ENCODE measurements at places on chromosomes 6 and 20. TPM values are rescaled to one million over a fixed set of nuclear protein-coding genes. Genes with fewer than 3 reads are reported as not detected.
A peak's percentile ranks its signal among the peaks of the same experiment; 100 is the strongest.

LTB gene
- total RNA-seq = 5.7 TPM

DNA sequence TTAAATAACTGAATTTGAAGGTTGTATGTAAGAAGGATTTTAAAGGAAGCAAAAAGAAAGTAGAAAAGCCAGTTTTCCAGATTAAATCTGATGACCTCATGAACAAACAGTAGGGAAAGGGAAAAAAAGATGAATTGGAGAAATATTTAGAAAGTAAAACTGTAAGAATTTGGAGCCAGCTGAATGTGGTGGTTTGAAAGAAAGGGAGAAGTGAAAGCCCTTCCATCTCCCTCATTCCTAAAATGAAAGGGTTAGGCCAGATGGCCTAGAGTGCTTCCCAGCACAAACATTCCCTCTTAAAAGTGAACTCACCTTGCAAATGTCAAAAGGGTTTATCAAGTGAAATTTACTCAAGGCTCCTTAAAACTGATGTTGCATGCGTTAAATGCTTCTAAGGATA lies 139.3 kb upstream of the COL21A1 start:
- no peak overlapping the region for H3K27ac ChIP-seq
- no peaks in the 10 kb centered on the region for H3K4me1 ChIP-seq
- DNase-seq = no peak
- H3K4me3 ChIP-seq = no peak overlapping the region

DNA sequence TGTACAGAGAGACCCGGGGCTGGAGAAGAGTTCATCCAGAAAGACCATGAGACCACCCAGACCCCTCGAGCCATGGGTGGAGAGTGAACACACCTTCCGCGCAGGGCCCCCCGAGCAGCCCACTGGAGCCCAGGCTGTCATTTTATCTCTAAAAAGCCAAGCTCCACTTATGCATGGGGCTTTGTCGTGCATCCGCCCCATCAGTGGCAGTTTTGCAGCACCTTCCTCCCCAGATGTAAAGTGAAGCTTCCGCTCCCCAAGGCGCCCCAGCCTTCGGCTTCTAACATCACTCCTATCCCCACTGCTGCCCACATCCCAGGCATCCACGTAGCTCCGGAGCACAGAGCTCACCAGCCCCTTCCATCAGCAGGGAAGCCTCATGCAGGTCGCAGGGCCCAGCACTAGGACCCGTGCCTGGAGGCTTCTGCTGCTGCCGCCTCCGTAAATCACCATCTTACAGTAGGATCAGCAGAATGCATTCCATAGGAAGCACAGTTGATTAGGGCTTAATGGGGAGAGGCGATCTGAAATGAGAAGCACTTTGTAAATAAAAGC lies 301.1 kb downstream of the TAF4 start:
- no peaks in the 10 kb centered on the region for H3K36me3 ChIP-seq
- no peak overlapping the region for H3K27ac ChIP-seq
- no peak overlapping the region for H3K4me3 ChIP-seq
- no peaks in the 10 kb centered on the region for H3K27me3 ChIP-seq
- H3K4me1 ChIP-seq = no peaks in the 10 kb centered on the region

GRCh38 chr6:79600812-79601609 lies 30.1 kb upstream of the SH3BGRL2 start:
- no peaks in the 10 kb centered on the region for H3K36me3 ChIP-seq
- H3K27ac ChIP-seq = peak overlapping the region; percentile 69
- DNase-seq = no peak

- no peaks in the 10 kb centered on the region for H3K36me3 ChIP-seq
- DNase-seq = no peak
- no peaks in the 10 kb centered on the region for H3K4me1 ChIP-seq
- no peak overlapping the region for H3K4me3 ChIP-seq
- H3K27me3 ChIP-seq = no peaks in the 10 kb centered on the region
Observed at GRCh38 chr20:21050710-21051109, 55.4 kb downstream of the LINC00237 start.

DNA sequence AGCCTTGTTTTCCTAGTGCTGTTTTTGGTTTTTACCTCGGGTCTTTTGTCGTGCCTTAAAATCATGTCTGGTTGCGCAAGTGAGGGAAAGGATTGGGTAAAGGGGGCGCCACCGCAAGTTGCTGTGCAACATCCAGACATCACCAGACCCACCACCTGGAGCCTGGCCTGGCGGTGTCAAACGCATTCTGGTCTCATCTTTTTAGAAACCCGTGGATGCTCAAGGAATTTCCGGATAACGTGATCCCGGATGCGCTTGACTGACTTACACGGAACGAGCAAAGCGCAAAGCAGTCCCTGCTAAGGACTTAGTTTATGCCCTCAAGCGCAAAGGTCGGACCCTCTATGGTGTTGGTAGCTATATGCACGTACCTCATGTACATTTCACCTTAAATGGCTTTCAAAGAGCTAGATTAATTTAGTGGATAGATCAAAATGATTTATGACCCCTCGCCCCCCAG lies 105.2 kb downstream of the OR2B2 start:
- peak; percentile 62 for DNase-seq
- H3K4me3 ChIP-seq = peak overlapping the region; percentile 58
- H3K27me3 ChIP-seq = no peaks in the 10 kb centered on the region
- H3K27ac ChIP-seq = peak overlapping the region; percentile 96

GRCh38 chr20:12750221-12750620 lies 258.6 kb upstream of the SPTLC3 start:
- H3K4me3 ChIP-seq = no peak overlapping the region
- no peaks in the 10 kb centered on the region for H3K4me1 ChIP-seq
- DNase-seq = no peak
- H3K27ac ChIP-seq = no peak overlapping the region

GRCh38 chr20:49319208-49319809 lies 41.5 kb upstream of the ZNFX1 start:
- no peak for DNase-seq
- no peak overlapping the region for H3K4me3 ChIP-seq
- no peak overlapping the region for H3K27ac ChIP-seq
- no peaks in the 10 kb centered on the region for H3K36me3 ChIP-seq

DNA sequence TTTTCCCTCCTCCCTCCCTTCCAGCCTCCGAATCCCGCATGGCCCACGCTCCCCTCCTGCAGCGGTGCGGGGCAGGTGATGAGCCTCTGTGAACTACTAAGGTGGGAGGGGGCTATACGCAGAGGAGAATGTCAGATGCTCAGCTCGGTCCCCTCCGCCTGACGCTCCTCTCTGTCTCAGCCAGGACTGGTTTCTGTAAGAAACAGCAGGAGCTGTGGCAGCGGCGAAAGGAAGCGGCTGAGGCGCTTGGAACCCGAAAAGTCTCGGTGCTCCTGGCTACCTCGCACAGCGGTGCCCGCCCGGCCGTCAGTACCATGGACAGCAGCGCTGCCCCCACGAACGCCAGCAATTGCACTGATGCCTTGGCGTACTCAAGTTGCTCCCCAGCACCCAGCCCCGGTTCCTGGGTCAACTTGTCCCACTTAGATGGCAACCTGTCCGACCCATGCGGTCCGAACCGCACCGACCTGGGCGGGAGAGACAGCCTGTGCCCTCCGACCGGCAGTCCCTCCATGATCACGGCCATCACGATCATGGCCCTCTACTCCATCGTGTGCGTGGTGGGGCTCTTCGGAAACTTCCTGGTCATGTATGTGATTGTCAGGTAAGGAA lies at the start of gene OPRM1:
Gene OPRM1 (plus strand): TSS at position 10 of the 612 bp plus-strand sequence. CDS start 305 bp downstream, at position 315.
- no peaks in the 10 kb centered on the region for H3K36me3 ChIP-seq
- no peak within 1 kb of the TSS for H3K4me3 ChIP-seq
- DNase-seq = no peak

PRSS35 gene
- total RNA-seq = 0.22 TPM

C4A gene
- 15.9 TPM for total RNA-seq

- H3K27ac ChIP-seq = no peak overlapping the region
- no peak overlapping the region for H3K4me3 ChIP-seq
- no peak for DNase-seq
- no peaks in the 10 kb centered on the region for H3K4me1 ChIP-seq
- H3K36me3 ChIP-seq = peaks cover 12% of the 10 kb centered on the region
Observed at GRCh38 chr6:89689732-89690131, 51.2 kb upstream of the LYRM2 start.

DNA sequence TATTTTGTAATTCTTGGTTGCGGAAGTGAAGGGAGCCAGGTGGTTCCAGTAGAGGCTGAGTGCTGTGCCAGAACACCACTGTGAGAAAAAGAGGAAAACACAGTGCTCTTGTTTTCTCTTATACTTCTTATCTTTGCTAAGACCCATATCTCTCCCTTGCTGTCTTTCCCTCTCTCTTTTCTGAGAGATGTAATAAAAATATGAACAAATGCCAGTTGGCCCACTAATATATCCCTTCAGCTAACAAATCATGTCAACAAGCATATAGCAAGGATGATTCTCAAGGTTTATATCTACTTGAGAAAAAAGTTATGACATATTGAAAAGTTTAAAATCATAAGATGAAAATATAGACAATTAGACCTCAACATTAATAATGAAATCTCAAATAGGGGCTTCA lies 758.3 kb downstream of the HDGFL1 start:
- no peaks in the 10 kb centered on the region for H3K4me1 ChIP-seq
- H3K27me3 ChIP-seq = no peaks in the 10 kb centered on the region
- H3K27ac ChIP-seq = no peak overlapping the region
- H3K36me3 ChIP-seq = no peaks in the 10 kb centered on the region

DNA sequence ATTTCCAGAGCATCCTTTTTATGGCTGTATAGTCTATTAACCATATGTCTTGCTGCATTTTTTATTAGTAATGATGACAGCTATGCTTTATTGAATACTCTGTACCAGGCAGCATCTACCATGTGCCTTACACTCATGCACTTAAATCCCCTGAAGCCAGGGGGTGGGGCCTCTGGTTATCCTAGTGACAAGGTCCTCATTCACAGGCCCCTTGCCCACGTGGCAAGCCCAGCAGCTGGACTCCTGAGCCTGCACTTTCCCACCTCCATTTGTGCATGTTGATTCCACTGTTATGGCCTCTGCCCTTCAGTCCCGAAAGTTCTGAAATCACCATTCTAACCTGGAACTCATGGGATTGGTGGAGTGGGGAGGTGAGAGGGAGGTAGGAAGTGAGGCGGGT lies 22.3 kb downstream of the ACTR5 start:
- H3K36me3 ChIP-seq = no peaks in the 10 kb centered on the region
- no peak overlapping the region for H3K27ac ChIP-seq
- DNase-seq = no peak
- no peaks in the 10 kb centered on the region for H3K27me3 ChIP-seq

PRELID3B gene
- 141 TPM for total RNA-seq

ITPA gene
- total RNA-seq = 67.6 TPM

DNA sequence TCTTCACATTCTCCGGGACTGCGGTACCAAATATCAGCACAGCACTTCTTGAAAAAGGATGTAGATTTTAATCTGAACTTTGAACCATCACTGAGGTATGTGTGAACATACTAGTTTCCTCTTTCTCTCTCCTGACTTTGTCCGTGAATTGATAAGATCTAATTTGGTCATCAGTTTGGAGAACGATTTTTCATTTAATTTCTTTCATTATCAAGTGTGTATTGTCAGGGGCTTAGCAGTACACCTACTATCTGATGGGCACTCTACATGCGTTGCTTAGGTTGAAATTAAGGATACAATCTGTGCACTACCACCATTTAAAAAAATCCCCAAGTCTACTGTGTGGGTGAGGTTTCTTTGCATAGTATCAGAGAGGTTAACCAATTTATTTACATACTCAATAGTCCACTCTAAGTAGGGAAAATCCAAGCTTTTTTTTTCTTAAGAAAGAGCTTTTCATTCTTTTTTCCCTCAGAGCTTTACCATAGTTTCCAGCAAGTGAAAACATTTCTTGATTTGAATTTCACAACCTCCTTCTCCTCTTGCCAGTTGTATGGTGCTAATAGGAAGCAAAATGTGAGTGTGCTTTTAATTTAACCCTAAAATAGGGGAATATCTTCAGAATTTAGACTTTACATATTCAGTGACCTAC lies 105.4 kb upstream of the ESR1 start:
- no peak overlapping the region for H3K27ac ChIP-seq
- no peaks in the 10 kb centered on the region for H3K4me1 ChIP-seq
- no peak overlapping the region for H3K4me3 ChIP-seq
- no peak for DNase-seq
- H3K36me3 ChIP-seq = no peaks in the 10 kb centered on the region

RFX6 gene
- 1.6 TPM for total RNA-seq

GRCh38 chr6:89353702-89354392 lies 1.3 kb upstream of the UBE2J1 start:
- no peaks in the 10 kb centered on the region for H3K27me3 ChIP-seq
- H3K4me3 ChIP-seq = no peak overlapping the region
- no peaks in the 10 kb centered on the region for H3K36me3 ChIP-seq
- H3K27ac ChIP-seq = no peak overlapping the region
- H3K4me1 ChIP-seq = no peaks in the 10 kb centered on the region

KIAA1755 gene
- 0.40 TPM for total RNA-seq

DNA sequence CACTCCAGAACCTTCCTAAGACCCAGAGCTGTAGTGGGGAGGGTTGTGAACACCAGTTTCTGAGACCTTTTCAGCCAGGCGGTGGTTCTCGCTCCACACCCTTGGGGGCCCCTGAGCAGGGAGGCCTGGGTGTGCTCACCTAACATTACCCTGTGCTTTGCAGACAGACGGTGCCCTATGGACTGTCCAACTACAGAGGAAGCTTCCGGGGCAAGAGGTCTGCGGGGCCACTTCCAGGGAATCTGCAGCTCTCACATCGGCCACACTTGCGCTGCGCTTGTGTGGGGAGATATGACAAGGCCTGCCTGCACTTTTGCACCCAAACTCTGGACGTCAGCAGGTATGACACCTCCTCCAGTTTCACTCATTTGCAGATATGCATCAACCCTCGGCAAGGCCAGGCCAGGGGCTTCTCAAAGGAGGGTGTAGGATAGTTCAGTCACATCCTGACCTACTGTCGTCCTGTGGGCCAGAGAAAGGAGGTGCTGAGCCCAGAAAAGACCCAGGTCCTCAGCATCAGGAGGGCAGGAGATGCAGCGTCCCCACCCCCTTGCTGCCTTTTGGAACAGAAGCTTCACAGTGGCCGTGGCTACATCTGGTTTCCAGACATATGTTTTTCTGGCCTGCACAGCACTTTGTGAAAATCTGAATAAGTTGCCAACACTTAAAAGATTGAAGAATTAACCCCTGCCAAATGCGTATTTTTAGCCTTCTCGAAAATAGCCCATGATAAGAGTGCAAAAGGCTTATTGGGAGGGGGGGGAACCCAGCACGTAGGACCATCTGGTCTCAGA lies 20.6 kb downstream of the EDN3 start:
- H3K4me1 ChIP-seq = no peaks in the 10 kb centered on the region
- DNase-seq = no peak
- no peaks in the 10 kb centered on the region for H3K27me3 ChIP-seq

- H3K27ac ChIP-seq = no peak overlapping the region
- H3K27me3 ChIP-seq = no peaks in the 10 kb centered on the region
- no peak for DNase-seq
- no peaks in the 10 kb centered on the region for H3K4me1 ChIP-seq
- H3K36me3 ChIP-seq = no peaks in the 10 kb centered on the region
Observed at GRCh38 chr6:80142586-80142985, 36.1 kb downstream of the BCKDHB start.

- no peaks in the 10 kb centered on the region for H3K4me1 ChIP-seq
- H3K36me3 ChIP-seq = no peaks in the 10 kb centered on the region
- no peak within 1 kb of the TSS for H3K4me3 ChIP-seq
- H3K27me3 ChIP-seq = no peaks in the 10 kb centered on the region
- DNase-seq = no peak
- no peak within 1 kb of the TSS for H3K27ac ChIP-seq
Observed at GRCh38 chr6:6319952-6320811, at the start of gene F13A1. F13A1 (minus strand) TSS chr6:6320662; CDS start chr6:6318664, 1,998 bp downstream.

GRCh38 chr6:157867155-157867559 lies 44.1 kb downstream of the SNX9 start:
- H3K36me3 ChIP-seq = no peaks in the 10 kb centered on the region
- no peaks in the 10 kb centered on the region for H3K27me3 ChIP-seq
- no peak for DNase-seq
- no peak overlapping the region for H3K27ac ChIP-seq
- H3K4me1 ChIP-seq = no peaks in the 10 kb centered on the region

Measured in colonic mucosa (tissue), 4 donors.